ENCODE measurements at places on chromosomes 16 and 17.

GRCh38 chr17:75894049-75894733 is 2.6 kb downstream of the TRIM65 start:
- no peak overlapping the region for H3K4me3 ChIP-seq
- peak; percentile 55 for DNase-seq
- no peaks in the 10 kb centered on the region for H3K36me3 ChIP-seq
- H3K4me1 ChIP-seq: no peaks in the 10 kb centered on the region
- H3K27ac ChIP-seq: peak overlapping the region; percentile 92

DNA sequence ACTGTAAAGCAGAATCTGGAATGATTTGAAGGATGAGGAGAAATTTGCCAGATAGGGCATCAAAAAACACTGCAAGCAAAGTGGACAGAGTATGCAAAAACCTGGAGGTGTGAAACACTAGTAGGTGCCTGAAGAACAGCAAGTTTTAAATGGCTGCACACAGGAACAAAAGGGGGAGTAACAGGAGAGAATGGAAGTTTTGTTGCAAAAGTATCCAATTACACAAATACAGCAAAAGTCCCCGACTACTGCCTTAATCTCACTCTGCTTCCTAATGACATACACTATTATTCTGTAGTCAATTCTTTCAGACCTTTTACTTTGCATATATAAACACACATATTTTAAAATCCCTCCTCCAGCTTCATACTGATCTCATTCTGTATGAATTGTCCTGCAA is 1.5 kb downstream of the HEATR6 start:
- no peak for DNase-seq
- no peaks in the 10 kb centered on the region for H3K27me3 ChIP-seq
- no peaks in the 10 kb centered on the region for H3K4me1 ChIP-seq
- H3K27ac ChIP-seq: no peak overlapping the region
- H3K4me3 ChIP-seq: no peak overlapping the region

DNA sequence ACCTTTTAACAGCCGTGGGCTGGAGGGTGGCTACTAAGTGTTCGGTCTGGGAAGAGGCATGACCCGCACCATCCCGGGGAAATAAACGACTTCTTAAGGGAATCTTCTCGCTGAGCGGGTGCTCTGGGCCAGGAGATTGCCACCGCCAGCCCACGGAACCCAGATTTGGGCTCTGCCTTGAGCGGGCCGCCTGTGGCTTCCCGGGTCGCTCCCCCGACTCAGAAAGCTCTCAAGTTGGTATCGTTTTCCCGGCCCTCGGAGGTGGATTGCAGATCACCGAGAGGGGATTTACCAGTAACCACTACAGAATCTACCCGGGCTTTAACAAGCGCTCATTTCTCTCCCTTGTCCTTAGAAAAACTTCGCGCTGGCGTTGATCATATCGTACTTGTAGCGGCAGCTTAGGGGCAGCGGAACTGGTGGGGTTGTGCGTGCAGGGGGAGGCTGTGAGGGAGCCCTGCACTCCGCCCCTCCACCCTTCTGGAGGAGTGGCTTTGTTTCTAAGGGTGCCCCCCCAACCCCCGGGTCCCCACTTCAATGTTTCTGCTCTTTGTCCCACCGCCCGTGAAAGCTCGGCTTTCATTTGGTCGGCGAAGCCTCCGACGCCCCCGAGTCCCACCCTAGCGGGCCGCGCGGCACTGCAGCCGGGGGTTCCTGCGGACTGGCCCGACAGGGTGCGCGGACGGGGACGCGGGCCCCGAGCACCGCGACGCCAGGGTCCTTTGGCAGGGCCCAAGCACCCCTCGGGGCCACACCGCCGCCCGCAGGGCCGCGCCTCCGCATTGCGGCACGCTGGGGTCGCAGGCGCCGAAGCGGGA is 3.6 kb upstream of the CBX4 start:
- H3K36me3 ChIP-seq: no peaks in the 10 kb centered on the region
- peaks cover 45% of the 10 kb centered on the region for H3K27me3 ChIP-seq
- no peaks in the 10 kb centered on the region for H3K4me1 ChIP-seq
- H3K4me3 ChIP-seq: peak overlapping the region; percentile 53

DNA sequence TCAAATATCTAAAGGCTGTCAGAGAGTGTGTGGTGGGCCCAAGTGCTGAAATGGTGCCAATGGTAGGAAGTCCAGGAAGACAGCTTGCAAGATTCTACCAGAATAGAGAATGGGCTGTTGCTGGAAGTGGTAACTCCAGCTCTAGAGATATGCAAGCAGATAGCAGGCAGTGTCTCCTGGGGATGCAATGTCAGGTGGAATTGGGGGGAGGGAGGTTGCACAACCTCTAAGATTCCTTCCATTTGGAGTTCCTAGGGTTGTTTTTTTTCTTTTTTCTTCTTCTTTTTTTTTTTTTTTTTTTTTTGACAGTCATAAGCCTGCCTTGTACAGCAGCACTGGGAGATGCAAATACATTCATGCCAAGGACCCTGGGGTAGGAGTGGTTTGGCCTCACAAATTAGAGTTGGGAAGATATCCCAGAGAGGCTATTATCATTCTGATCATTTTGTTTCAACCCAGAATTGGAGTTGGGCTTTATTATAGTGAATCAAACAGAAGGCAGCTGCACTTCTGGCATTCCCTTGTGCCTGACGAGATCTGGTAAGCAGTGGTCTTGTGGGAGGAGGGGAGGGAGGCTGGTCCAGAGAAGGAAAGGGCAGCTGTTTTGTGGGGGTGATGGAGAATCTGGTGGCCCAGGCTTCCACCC is 51.1 kb downstream of the SLC6A2 start:
- no peaks in the 10 kb centered on the region for H3K36me3 ChIP-seq
- no peaks in the 10 kb centered on the region for H3K4me1 ChIP-seq
- H3K27me3 ChIP-seq: no peaks in the 10 kb centered on the region
- H3K27ac ChIP-seq: no peak overlapping the region

GRCh38 chr16:50457423-50457822 is 88.6 kb upstream of the BRD7 start:
- no peak overlapping the region for H3K27ac ChIP-seq
- H3K4me1 ChIP-seq: no peaks in the 10 kb centered on the region
- no peak overlapping the region for H3K4me3 ChIP-seq
- no peaks in the 10 kb centered on the region for H3K27me3 ChIP-seq
- DNase-seq: no peak
- no peaks in the 10 kb centered on the region for H3K36me3 ChIP-seq

DNA sequence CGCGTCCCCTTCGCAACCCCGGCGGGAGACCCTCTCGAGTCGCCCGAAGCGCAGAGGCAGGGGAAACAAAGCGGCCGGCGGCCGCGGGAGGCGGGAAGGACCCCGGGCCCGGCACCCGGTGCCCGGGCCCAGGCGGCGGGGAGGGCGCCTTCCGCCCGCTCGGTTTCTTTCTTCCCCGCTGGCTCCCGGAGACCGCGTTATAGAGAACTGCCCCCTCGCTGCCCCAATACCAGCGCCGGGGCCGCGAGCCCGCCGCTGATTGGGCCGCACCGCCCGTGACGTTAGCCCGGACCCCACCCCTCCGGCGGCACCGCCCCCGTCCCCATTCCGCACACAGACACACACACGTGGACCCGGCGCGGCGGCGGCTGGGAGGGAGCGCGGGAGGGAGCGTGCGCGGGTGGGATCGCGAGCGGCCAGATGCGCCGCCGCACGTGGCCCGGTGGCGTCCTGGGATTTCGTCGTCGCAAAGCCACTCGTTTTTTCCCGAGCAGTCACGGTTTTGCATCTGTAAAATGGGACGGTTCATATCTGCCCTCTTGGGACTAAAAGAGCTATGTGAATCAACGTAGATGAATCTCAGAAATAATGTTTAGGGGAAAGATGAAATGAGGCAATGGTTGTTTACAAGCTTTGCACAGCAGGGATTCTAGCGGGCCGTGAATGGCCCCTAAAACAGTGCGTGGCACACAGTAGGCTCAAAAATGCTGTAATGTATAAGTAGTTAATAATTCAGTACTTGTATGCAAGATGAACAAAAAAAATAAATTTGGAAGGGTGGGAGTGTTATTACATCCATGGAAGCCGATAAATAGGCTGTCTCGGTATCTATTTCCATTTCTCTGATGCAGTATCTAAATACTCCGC is at the start of gene EPOP:
Gene EPOP (minus strand): TSS at position 209 of the 867 bp plus-strand sequence. CDS start 462 bp downstream, outside the sequence.
- peak; percentile 78 for DNase-seq
- H3K36me3 ChIP-seq: no peaks in the 10 kb centered on the region
- no peaks in the 10 kb centered on the region for H3K27me3 ChIP-seq
- peak within 1 kb of the TSS; percentile 6 for H3K4me3 ChIP-seq
- no peak within 1 kb of the TSS for H3K27ac ChIP-seq

- no peaks in the 10 kb centered on the region for H3K4me1 ChIP-seq
- H3K27me3 ChIP-seq: no peaks in the 10 kb centered on the region
- no peak overlapping the region for H3K4me3 ChIP-seq
- no peak overlapping the region for H3K27ac ChIP-seq
- no peak for DNase-seq
These were observed 19.2 kb upstream of the ABAT start for GRCh38 chr16:8655184-8655717.

DNA sequence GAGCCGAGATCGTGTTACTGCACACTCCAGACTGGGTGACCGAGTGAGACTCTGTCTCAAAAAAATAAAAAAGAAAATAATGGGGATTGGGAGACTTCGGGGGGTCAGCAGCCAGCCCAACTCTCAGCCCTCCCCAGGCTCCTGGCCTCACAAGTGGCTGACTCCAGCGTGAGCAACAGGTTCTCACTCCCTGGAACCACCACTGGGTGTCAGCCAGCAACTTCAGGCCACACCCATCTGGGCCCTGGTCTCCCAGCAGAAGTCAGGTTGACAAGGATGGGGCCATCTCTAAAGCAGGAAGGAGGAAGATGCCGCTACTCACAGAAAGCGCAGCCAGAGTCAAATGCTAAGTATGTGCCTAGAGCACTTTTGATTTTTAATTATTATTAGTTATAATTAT is 139.4 kb downstream of the C16orf78 start:
- H3K4me3 ChIP-seq: no peak overlapping the region
- no peak for DNase-seq
- H3K4me1 ChIP-seq: no peaks in the 10 kb centered on the region
- H3K27ac ChIP-seq: no peak overlapping the region
- no peaks in the 10 kb centered on the region for H3K27me3 ChIP-seq
- H3K36me3 ChIP-seq: no peaks in the 10 kb centered on the region

DNA sequence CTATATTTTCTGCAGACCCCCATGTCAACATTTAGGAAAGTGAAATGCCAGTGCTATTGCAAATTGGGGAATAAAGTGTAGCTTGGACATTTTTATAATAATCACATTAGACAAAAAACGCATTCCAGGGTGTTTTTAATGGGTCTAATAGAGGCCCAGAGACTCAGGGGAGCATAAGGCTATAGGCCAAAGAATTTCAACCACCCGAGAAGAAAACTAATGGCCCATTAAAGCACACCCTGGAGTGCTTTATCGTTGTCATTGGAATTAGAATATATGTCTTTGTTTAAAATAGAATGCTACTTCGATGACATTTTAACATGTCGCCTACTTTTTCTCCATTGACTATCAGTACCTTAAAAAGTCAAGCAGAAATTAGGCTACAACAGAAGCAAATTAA is 414.1 kb upstream of the CDH8 start:
- no peaks in the 10 kb centered on the region for H3K36me3 ChIP-seq
- no peaks in the 10 kb centered on the region for H3K4me1 ChIP-seq
- no peak overlapping the region for H3K4me3 ChIP-seq

- peaks cover 63% of the 10 kb centered on the region for H3K27me3 ChIP-seq
- no peak within 1 kb of the TSS for H3K4me3 ChIP-seq
- H3K4me1 ChIP-seq: no peaks in the 10 kb centered on the region
These were observed at the start of gene IKZF3 for GRCh38 chr17:39863918-39864746. IKZF3 (minus strand) TSS chr17:39864312; CDS start chr17:39864126, 186 bp downstream.

- H3K27ac ChIP-seq: peak overlapping the region; percentile 61
- H3K27me3 ChIP-seq: no peaks in the 10 kb centered on the region
- H3K36me3 ChIP-seq: no peaks in the 10 kb centered on the region
- peak; percentile 83 for DNase-seq
- H3K4me1 ChIP-seq: peaks cover 6% of the 10 kb centered on the region
These were observed 46.1 kb upstream of the MYOCD start for GRCh38 chr17:12619459-12620199.

GRCh38 chr16:71367241-71367976 is 8.9 kb downstream of the CALB2 start:
- no peak for DNase-seq
- H3K27me3 ChIP-seq: no peaks in the 10 kb centered on the region
- H3K36me3 ChIP-seq: no peaks in the 10 kb centered on the region
- H3K4me1 ChIP-seq: no peaks in the 10 kb centered on the region

- H3K27me3 ChIP-seq: no peaks in the 10 kb centered on the region
- H3K36me3 ChIP-seq: no peaks in the 10 kb centered on the region
- no peak for DNase-seq
- H3K4me1 ChIP-seq: no peaks in the 10 kb centered on the region
- no peak overlapping the region for H3K27ac ChIP-seq
- H3K4me3 ChIP-seq: no peak overlapping the region
These were observed 19.2 kb downstream of the ZNF200 start for GRCh38 chr16:3215601-3216262.

GRCh38 chr16:87436225-87437172 is 44.4 kb downstream of the MAP1LC3B start:
- H3K36me3 ChIP-seq: no peaks in the 10 kb centered on the region
- peak overlapping the region; percentile 4 for H3K4me3 ChIP-seq
- DNase-seq: no peak
- H3K27ac ChIP-seq: peak overlapping the region; percentile 70

Measured in uterus (tissue), 4 donors.